ENCODE measurements at places on chromosomes 16 and 17.
A peak's percentile ranks its signal among the peaks of the same experiment; 100 is the strongest.

- DNase-seq: no peak
Measured at GRCh38 chr16:46748775-46749705, 896 bp upstream of the MYLK3 start.

- no peak for DNase-seq
Measured at GRCh38 chr17:40363111-40363827, 1.3 kb downstream of the GJD3 start.

DNA sequence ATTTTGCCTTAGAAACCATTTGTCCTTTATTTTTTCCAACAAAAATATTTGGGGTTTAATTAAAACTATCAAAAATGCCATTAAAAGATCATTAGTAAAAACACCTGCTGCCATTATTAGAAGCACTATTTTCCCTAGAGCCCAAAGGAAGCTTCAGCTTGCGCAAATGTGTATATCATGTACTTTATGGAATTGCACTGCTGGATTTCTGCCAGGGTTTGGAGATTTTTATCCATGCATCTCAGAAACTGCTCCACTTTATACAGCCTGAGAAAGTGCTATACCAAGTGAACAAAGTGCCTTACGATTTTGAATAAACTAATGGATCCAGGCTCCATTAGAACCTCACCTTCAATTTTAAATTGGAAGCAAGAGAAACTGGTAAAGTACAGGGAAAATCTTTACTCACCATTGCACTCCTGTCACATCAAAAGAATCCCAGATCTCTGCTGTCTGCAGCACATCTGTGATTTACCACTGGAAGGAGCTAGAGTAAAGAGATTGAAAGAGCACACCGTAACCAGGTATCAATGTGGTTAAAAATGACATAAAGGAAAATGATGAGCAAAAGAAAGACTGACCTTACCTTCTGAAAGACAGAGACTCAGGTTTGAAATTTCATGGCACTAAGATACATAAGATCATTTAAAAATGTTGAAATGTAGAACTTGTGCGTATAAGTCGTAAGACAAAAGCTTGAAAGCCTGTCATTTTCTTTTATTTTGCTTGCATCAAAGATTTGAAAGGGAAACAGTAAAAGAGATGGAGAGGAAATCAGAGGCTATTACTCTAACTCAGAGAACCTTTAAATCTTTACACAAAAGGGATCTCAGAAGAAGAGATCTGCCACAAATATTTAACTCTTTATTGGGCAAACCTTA lies 678.1 kb upstream of the GOT2 start:
- no peak for DNase-seq

DNA sequence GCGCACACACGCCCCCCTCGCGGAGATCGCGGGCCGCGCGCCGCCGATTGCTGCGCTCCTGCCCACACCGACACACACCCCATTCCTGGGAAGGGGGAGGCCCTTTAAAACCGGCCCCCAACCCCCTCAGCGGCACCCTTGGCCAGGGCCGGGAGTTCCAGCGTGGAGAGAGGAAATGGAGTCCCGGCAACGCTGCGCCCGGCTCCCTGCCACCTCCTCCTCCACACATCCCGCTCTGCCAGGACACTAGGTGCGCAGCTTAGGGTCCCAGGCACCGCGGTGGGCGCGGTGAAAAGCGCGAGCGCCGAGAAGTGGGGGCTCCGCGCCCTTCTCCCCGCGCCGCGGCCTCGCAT lies 397 bp downstream of the CDC42EP4 start:
- no peak for DNase-seq

GRCh38 chr16:51390877-51391276 lies 239.8 kb upstream of the SALL1 start:
- DNase-seq: no peak

DNA sequence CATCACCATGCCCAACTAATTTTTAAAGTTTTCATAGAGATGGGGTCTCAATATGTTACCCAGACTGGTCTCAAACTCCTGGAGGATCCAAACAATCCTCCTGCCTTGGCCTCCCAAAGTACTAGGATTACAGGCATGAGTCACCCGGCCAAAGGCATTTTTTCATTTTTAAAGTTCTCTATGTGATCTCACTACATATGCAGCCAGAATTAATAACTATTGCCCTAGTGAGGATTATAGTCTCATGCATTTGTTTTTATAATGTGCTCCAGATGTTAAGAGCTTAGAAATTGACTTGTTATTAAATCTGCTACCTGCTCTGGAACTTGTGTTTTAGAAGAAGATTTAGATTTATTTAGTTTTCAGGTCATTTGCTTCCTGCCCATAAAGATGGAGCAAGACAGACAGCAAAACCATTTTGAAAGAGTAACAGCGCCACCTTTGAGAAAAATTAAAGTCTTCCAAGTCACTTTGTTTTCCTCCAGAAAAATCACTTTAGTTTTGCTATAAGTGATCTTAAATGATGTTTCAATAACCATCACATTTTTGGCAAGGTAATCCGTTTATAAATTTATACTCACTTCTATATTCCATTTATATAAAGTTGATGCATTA lies 79.5 kb downstream of the CA4 start:
- DNase-seq: no peak

GRCh38 chr17:1298606-1299005 lies 19.1 kb downstream of the TRARG1 start:
- DNase-seq: no peak

GRCh38 chr16:67961551-67961957 lies 6.9 kb downstream of the SLC12A4 start:
- no peak for DNase-seq

GRCh38 chr17:71441098-71441497 lies 679.7 kb upstream of the SOX9 start:
- DNase-seq: no peak

GRCh38 chr17:28740406-28741357 lies 3.1 kb upstream of the TRAF4 start:
- no peak for DNase-seq

GRCh38 chr17:42526031-42526444 lies 10.0 kb upstream of the NAGLU start:
- DNase-seq: no peak

DNA sequence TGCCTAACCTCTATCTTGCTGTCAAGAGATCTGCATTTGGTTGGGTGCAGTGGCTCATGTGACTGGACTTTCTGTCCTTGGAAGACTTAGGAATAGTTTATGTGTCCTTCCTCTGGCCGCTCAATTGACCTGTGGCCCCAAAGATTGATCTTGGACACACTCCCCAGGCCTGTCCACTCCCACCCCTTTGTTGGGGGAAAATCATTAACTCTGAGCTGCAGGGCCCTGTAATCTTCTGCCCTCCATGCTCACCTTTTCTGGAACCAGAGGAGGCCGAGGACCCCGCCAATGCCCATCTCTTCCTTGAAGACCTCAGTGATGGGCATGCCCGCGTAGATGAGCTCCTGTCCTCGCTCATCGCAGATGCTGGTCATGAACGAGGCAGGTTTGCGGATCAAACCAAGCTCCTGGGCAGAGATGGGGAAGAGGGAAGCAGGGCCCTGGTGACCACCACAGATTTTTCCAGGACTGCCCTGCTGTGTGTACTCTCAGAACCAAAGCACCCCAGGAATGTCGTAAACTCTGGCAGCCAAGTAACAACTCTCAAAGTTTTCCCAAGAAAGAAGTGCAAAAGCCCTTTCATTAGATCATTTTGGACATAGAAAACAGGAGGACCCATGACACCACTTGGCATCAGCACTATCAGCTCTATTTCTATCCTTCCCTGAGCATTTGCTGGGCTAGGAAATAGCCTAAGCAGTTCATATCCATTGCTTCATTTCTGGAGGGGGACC lies 8.5 kb upstream of the KLHL11 start:
- no peak for DNase-seq

GRCh38 chr16:31129568-31130335 lies 5.8 kb downstream of the PRSS8 start:
- no peak for DNase-seq

GRCh38 chr16:56985288-56985961 lies 3.9 kb upstream of the NLRC5 start:
- DNase-seq: no peak

- DNase-seq: peak; percentile 87
Measured at GRCh38 chr16:28822520-28823290, at the start of gene ATXN2L. Gene ATXN2L (plus strand): TSS chr16:28822999. CDS start chr16:28823260, 261 bp downstream.

- DNase-seq: no peak
Measured at GRCh38 chr17:63420868-63421680, 25.0 kb downstream of the CYB561 start.

- DNase-seq: no peak
Measured at GRCh38 chr17:4515501-4515900, 16.8 kb downstream of the SPNS2 start.

DNA sequence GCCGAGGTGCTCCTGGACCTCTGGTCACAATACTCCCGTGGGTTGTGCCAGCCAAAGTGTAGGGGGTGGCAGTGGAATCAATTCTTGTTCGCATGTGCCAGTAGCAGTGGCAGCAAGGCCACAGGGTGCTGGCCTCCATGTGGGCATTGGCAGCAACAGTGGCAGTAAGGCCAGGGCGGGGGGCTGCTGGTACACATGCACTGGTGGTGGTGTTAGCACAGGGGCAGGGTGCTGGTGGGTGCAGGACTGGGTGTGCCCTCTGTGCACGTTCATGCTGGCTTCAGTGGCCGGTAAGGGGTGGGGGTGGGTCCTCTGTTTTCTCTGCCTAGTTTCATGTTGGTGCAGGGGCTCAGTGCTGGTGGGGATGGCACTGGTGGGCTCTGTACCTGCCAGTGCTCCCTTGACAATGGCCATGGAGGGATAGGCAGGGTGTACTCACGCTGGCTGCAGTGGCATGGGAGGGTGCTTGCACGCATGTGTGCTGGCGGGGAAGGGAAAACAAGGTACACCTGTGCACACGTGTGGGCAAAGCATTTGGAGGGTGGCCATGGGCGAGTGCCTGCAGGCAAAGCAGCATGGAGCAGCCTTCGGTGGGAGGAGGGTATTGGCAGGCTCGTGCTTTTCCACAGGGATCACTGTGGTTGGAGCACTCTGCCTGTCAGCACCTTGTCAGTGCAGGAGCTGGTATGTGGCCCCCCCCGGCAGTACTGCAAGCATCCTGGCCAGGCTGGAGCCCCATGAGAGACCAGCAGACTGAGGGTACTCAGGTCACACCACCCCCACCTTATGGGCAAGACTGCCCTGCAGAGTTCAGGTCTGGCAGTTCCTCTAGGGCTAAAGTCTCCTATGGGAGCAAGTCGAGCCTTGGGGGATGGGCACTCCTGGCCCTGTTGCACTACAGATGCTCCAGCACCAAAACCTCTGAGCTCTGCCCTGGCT lies 35.8 kb downstream of the NF1 start:
- no peak for DNase-seq

DNA sequence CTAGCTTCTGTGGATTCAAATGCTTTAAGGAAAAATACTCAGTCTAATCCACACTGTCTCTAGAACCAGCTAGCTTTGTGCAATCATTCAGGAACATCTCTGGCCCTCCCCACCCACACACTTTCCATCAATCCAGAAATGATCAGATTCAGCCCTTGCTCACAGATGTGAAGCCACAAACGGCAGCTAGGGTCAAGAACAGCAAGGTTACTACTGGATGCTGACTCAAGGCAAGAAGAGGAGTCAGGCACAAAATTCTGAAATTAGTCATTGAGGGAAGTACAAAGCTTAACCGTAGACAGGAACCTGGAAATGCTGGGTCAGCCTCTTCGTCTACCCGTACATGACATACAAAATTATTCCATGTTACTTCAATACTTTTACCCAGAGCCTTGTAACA lies 174.6 kb downstream of the CDH13 start:
- DNase-seq: no peak

DNA sequence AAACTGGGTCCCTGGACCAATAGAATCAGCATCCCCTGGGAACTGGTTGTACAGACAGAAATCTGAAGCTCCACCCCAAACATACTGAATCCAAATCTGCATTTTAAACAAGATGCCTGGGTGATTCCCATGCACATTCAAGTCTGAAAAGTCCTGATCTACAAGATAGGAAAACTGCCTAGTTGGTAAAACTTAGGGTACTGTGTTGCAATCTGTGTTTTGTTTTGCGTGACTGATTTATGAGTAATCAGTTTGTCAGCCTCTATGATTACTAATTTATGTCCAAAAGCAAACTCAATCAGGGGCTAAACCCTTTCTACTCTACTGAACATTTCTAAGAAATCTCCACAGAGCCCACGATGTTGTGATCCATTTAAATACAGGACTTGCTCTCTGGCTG lies 103.8 kb downstream of the YPEL2 start:
- DNase-seq: no peak

DNA sequence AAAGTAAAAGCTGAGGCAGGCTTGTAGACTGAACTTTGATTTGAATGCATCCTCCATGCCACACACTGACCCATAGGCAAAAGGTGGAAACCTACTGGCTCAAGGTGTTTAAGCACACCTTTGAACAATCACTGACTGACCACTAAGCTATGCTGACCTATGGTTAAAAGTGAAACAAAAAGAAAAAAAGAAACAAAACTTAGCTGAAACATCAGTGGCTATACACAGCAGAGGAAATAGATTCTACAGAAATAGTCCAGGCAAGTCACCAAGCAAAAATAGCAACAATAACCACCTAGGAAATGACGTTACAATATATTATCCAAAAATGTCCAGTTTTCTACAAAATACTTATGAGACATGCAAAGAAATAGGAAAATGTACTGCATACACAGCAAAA lies 60.2 kb downstream of the RPGRIP1L start:
- no peak for DNase-seq

GRCh38 chr16:1674751-1675664 lies 3.1 kb upstream of the JPT2 start:
- no peak for DNase-seq

DNA sequence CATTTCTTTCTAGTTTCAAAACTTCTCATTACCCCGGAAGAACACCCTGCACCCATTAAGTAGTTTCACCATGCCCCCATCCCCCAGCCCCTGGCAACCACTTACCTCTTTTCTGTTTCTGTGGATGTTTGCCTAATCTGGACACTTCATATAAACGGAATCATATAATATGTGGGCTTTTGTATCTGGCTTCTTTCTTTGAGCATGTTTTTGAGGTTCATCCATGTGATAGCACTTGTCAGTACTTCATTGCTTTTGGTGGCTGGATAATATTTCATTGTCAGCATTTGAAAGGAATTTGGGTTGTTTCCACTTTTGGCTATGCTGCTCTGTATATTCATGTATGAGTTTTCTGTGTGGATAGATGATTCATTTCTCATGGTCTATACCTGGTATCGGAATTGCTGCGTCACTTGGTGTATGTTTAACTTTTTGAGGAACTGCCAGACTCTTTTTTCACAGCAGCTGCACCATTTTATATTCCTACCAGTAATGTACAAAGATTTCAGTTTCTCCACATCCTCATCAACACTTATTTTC lies 30.0 kb upstream of the SLC5A10 start:
- DNase-seq: no peak

DNA sequence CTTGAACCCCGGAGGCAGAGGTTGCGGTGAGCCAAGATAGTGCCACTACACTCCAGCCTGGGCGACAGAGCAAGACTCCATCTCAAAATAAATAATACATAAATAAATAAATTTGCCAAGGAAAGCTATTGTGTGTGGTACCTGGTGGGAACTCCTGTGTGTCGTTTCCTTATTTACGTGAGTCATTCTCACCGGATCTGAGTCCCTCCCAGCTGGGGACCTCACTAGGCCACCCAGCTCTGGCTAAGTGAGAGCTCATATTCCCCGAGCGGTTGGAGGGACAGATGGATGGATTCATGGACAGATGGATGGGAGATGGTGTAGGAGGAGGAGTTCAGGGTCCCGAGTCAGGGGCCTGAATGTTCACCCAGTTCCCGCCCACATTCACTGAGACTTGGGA lies 22.9 kb upstream of the C1QL1 start:
- no peak for DNase-seq
